Immature natural killer cell (primary cell): ENCODE measurements at places on chromosomes 16 and 17.

- DNase-seq = no peak
Observed at GRCh38 chr16:79844603-79845002, 244.1 kb upstream of the MAF start.

- peak; percentile 50 for DNase-seq
Observed at GRCh38 chr17:32461853-32462617, 17.7 kb downstream of the PSMD11 start.

GRCh38 chr16:84879569-84880487, 60.0 kb downstream of the CRISPLD2 start:
- no peak for DNase-seq

DNA sequence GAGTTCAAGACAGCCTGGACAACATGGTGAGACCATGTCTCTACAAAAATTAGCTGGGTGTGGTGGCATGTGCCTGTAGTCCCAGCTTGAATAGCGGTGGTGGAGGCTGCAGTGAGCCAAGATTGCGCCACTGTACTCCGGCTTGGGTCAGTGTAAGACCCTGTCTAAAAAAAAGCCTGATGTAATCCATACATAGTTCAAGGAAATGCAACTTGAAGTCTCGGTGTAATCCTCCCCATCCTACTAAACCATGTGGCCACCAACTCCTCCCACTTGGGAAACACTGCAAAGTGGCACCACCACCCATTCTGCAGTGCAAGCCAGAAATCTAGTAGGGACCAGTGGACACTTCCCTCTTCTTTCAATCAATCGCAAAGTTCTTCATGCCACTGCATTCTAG, 5.4 kb upstream of the KPNB1 start:
- DNase-seq = no peak

DNA sequence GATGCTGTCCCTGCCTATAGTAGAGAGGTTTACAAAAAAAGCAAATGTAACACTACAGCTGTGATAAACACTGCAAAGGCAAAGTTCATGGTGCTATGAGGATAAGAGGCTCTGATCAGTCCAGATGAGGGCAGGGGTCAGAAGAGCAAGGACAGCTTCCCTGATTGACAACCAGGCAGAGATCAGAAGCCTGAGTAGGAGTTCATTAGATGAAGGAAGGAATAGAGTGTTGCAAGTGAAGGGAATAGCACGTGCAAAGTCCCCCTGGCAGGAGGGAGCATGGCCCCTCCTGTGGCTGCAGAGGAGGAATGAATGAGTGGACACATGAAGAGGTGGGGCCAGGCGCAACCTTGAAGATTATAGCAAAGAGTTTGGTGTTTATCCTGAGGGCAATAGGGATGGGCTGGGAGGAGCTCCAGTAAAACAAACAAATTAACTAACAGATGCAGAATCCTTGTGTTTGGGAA, 208.4 kb upstream of the IRX5 start:
- DNase-seq = no peak

GRCh38 chr17:57677858-57678257, 67.2 kb downstream of the CCDC182 start:
- DNase-seq = no peak

DNA sequence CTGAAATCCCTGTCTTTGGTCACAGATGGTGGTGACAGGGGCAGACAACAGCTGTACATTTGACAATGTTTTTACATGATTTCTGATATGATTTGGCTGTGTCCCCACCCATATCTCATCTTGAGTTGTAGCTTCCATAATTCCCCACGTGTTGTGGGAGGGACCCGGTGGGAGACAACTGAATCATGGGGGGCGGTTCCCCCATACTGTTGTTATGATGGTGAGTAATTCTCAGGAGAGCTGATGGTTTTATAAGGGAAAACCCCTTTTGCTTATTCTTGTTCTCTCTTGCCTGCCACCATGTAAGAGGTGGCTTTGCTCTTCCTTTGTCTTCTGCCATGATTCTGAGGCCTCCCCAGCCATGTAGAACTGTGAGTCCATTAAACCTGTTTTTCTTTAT, 353.9 kb downstream of the CPPED1 start:
- no peak for DNase-seq

- DNase-seq = no peak
Observed at GRCh38 chr16:18060351-18060750, 276.2 kb downstream of the NPIPA8 start.

- DNase-seq = no peak
Observed at GRCh38 chr16:69724981-69725479, 1.3 kb downstream of the NQO1 start.

DNA sequence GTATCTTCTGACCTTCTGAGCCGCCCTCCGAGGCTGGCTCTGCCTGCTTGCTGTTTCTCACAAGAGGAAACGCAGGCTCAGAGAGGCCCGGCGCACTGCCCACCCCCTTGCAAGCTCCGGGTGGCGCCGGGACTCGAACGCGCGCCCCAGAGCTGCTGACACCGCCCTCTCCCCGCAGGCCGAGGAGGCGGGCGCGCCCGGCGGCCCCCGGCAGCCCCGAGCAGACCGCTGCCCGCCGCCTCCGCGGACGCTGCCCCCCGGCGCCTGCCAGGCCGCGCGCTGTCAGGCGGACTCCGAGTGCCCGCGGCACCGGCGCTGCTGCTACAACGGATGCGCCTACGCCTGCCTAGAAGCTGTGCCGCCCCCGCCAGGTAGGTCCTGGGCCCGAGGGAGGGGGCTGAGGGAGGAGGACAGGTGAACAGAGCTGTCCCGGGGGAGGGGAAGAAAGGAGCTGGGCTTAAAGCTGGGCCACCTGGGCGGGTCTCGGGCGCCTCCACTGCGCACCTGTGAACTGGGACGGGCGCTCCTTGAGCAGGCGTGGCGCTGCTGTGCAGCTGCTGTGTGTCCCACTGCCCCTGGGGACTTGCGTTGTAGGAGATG, 18.2 kb downstream of the WFDC1 start:
- no peak for DNase-seq
